ENCODE measurements at places on chromosomes 1 and 21. TPM values are rescaled to one million over a fixed set of nuclear protein-coding genes. Genes with fewer than 3 reads are reported as not detected.
A peak's percentile ranks its signal among the peaks of the same experiment; 100 is the strongest.

CFHR1 gene
- not detected for total RNA-seq

RXFP4 gene
- not detected for total RNA-seq

CDC42BPA gene
- 39.8 TPM for total RNA-seq

PLA2G2A gene
- 342 TPM for total RNA-seq

DNA sequence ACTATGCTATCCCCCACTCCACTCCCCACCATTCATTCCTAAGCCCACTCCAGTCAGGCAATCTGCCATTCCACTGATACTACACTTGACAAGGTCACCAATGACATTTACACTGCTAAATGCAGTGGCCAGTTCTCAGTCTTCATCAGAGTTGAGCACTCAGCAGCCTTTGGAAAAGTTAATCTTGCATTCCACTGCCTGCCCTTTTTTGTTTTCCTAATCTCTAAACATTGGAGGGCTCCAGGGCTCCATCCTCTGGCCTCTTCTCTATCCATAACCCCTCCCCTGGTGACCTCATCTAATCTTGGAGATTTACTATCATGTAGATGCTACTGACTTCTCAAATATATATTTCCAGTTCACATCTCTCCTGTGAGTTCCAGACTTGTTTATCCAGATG is 70.9 kb upstream of the S1PR1 start:
- no peak for DNase-seq
- no peak overlapping the region for H3K27ac ChIP-seq
- H3K4me3 ChIP-seq: no peak overlapping the region
- H3K4me1 ChIP-seq: no peaks in the 10 kb centered on the region
- H3K27me3 ChIP-seq: no peaks in the 10 kb centered on the region

DNA sequence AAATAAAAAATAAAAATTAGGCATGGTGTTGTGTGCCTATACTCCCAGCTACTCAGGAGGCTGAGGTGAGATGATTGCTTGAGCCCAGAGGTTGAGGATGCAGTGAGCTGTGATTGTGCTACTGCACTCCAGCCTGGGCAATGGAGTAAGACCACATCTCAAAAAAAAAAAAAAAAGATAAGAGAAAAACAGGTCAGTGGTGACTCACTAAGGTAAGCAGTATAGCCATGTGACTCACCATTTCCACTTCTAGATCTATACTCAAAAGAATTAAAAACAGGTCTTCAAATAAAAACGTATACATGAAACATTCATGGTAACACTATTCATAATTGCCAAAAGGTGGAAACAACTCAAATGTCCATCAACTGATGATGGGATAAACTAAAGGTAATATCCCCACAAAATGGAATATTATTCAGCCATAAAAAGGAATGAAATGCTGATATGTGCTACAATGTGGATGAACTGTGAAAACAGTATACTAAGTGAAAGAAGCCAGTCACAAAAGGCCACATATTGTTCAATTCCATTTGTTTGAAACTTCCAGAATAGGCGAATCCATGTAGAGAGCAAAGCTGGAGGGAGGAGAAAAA is 75.1 kb downstream of the ZNF281 start:
- DNase-seq: no peak
- H3K36me3 ChIP-seq: no peaks in the 10 kb centered on the region
- H3K27me3 ChIP-seq: no peaks in the 10 kb centered on the region
- no peak overlapping the region for H3K27ac ChIP-seq

GRCh38 chr1:27549807-27550408 is 54.0 kb downstream of the AHDC1 start:
- peaks cover 10% of the 10 kb centered on the region for H3K4me1 ChIP-seq
- DNase-seq: no peak
- peak overlapping the region; percentile 69 for H3K27ac ChIP-seq
- H3K4me3 ChIP-seq: no peak overlapping the region
- H3K36me3 ChIP-seq: peaks cover 8% of the 10 kb centered on the region
- no peaks in the 10 kb centered on the region for H3K27me3 ChIP-seq

- no peak overlapping the region for H3K4me3 ChIP-seq
- no peaks in the 10 kb centered on the region for H3K27me3 ChIP-seq
- peak overlapping the region; percentile 60 for H3K27ac ChIP-seq
- no peaks in the 10 kb centered on the region for H3K36me3 ChIP-seq
Measured at GRCh38 chr1:55363268-55363667, 148.1 kb upstream of the USP24 start.

- DNase-seq: no peak
- no peaks in the 10 kb centered on the region for H3K36me3 ChIP-seq
- no peak overlapping the region for H3K4me3 ChIP-seq
- no peak overlapping the region for H3K27ac ChIP-seq
- H3K27me3 ChIP-seq: no peaks in the 10 kb centered on the region
- no peaks in the 10 kb centered on the region for H3K4me1 ChIP-seq
Measured at GRCh38 chr1:204692325-204692840, 6.8 kb upstream of the LRRN2 start.

DNA sequence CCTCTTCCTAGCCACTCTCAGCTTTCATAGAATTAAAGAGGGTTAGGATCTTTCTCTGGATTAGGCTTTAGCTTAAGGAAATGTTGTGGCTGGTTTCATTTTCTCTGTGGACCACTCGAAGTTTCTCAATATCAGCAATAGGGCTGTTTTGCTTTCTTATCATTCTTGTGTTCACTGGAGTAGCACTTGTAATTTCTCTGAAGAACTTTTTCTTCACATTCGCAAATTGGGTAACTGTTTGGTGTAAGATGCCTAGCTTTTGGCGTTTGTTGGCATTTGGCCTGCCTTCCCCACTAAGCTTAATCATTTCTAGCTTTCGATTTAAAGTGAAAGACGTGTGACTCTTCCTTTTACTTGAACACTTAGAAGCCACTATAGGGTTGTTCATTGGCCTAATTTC is 210.8 kb upstream of the PROX1 start:
- no peaks in the 10 kb centered on the region for H3K36me3 ChIP-seq
- no peaks in the 10 kb centered on the region for H3K27me3 ChIP-seq
- no peak overlapping the region for H3K27ac ChIP-seq
- no peak for DNase-seq

DNA sequence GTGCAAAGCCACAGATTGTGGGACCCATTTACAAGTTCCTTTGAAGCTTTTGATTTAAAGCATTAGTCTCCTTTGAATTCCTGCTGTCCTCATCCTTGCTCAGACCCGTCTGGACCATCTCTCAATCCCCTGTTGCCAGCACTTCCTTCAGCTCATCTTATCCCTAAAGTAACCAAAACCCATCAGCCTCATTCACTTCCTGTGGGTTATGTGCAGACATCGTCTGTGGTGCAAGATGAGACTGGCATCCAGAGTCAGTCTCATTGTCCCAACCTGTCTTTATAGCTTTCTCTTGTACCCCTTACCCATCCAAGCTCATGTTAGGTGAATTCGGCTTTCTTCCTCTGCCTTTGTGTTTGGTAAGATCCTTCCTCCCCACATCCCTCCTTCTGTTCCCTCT is 29.3 kb downstream of the ATP1A1 start:
- no peak for DNase-seq
- no peak overlapping the region for H3K4me3 ChIP-seq
- no peak overlapping the region for H3K27ac ChIP-seq
- H3K36me3 ChIP-seq: peaks cover 37% of the 10 kb centered on the region
- H3K27me3 ChIP-seq: no peaks in the 10 kb centered on the region

- no peak for DNase-seq
- no peaks in the 10 kb centered on the region for H3K36me3 ChIP-seq
- no peak overlapping the region for H3K27ac ChIP-seq
- H3K4me1 ChIP-seq: no peaks in the 10 kb centered on the region
- no peaks in the 10 kb centered on the region for H3K27me3 ChIP-seq
Measured at GRCh38 chr1:32724678-32725614, 22.4 kb upstream of the SYNC start.

GRCh38 chr21:25934771-25935224 is 200.0 kb downstream of the GABPA start:
- peak overlapping the region; percentile 88 for H3K27ac ChIP-seq
- DNase-seq: peak; percentile 88
- H3K4me3 ChIP-seq: no peak overlapping the region
- H3K36me3 ChIP-seq: no peaks in the 10 kb centered on the region
- no peaks in the 10 kb centered on the region for H3K27me3 ChIP-seq

GRCh38 chr1:203127666-203128430 is at the start of gene ADORA1:
TSS of gene ADORA1 (plus strand) at chr1:203127726. CDS start at chr1:203128842, 1,116 bp downstream.
- H3K27ac ChIP-seq: peak within 1 kb of the TSS; percentile 77
- H3K4me1 ChIP-seq: peaks cover 13% of the 10 kb centered on the region
- H3K4me3 ChIP-seq: peak within 1 kb of the TSS; percentile 63

DNA sequence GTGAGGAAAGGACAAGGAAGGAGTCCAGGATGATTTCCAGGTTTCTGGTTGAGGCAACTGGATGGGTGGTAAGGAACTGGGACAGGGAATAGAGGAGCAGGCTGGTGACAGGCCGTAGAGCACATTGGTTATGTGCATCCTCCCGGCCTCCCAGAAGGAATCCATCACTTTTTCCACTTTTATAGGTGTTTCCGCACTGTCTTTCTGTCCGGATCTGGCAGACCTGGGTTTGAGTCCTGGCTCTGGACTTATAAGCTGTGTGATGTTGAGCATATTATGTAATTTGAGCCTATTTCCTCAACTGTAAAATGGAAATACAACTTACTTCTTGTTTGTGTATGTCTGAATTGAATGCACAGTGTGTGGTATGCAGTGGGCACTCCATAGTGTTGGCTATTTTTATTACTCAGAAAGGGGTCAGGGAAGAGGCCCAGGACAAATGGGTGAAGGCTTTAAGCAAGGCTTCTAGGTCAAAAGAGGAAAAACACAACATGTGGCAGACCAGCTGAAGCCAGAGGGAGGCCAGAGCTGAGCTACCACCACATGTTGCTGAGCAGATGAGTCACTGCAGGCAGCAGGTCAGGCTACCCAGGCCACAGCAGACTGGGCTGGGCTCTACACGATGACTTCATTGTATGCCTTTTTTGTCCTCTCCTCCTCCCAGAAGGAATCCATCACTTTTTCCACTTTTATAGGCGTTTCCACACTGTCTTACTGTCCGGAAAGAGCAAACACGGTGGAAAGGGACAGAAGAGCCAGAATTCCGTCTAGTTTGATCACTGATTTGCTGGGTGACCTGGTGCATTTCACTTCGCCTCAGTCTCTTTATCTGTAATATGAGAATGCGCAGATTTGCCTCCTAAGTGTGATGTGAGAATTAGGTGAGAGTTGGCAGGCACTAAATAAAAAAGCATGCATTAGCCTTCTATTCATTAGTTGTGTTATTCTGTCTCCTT is 791 bp upstream of the MAST2 start:
- H3K27ac ChIP-seq: peak overlapping the region; percentile 79
- H3K4me1 ChIP-seq: no peaks in the 10 kb centered on the region
- no peaks in the 10 kb centered on the region for H3K36me3 ChIP-seq
- DNase-seq: peak; percentile 56

GRCh38 chr1:88302843-88303486 is 381.1 kb upstream of the PKN2 start:
- H3K4me1 ChIP-seq: no peaks in the 10 kb centered on the region
- no peak overlapping the region for H3K27ac ChIP-seq
- H3K36me3 ChIP-seq: no peaks in the 10 kb centered on the region
- H3K4me3 ChIP-seq: no peak overlapping the region

DNA sequence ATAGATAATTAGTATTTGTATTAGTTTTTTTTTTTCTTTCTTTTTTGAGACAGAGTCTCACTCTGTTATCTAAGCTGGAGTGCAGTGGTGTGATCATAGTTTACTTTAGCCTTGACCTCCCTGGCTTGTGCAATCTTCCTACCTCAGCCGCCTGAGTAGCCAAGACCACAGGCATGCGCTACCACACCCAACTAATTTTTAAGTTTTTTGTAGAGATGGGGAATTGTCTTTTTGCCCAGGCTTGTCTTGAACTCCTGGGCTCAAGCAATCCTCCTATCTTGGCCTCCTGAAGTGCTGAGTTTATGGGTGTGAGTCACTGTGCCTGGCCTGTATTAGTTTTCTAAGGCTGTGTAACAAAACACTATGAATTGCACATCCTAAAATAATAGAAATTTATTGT is 58.3 kb downstream of the MSH4 start:
- DNase-seq: no peak
- no peak overlapping the region for H3K27ac ChIP-seq
- H3K4me1 ChIP-seq: no peaks in the 10 kb centered on the region

GRCh38 chr1:27049607-27050006 is 37.0 kb upstream of the TENT5B start:
- no peaks in the 10 kb centered on the region for H3K27me3 ChIP-seq
- H3K4me1 ChIP-seq: no peaks in the 10 kb centered on the region
- no peak for DNase-seq
- H3K36me3 ChIP-seq: no peaks in the 10 kb centered on the region
- H3K27ac ChIP-seq: no peak overlapping the region

DNA sequence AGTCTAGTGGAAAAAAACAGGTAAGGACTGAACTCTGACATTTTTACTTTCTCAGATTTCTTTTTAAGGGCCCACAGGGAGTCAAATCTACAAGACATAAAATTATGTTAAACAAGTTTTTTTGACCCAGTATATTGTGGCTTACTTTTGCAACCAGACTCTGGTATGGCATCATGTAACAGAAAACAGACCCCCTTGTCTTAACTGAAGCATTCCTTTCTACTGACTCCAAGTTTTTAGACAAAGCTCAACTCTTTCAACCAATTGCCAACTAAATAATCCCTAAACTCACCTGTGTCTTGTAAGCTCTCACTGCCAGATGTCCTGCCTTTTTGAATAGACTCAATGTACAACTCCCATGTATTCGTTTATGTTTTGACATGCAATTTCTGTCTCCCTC is 64.3 kb downstream of the FASLG start:
- no peak for DNase-seq
- H3K27me3 ChIP-seq: no peaks in the 10 kb centered on the region
- H3K4me1 ChIP-seq: no peaks in the 10 kb centered on the region

DNA sequence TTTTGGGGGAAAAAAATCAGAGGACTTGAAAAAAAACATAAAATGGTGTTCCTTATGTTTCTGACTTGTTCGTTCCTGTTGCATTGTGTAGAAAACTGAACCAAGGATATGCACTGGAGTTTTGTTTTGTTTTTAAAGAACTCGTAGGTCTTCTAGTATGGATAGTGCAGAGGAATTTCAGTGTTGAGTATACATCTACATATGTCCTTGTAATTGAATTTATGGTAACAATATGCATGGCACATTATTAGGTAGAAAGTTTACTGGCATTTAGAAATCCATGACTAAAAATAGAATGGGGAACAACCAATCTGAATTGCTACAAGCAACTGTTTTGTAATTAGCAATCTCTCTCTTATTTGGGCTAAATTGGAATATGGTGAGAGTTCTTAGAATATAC is 188.3 kb upstream of the ZRANB2 start:
- H3K36me3 ChIP-seq: no peaks in the 10 kb centered on the region
- no peak overlapping the region for H3K4me3 ChIP-seq
- no peaks in the 10 kb centered on the region for H3K27me3 ChIP-seq
- no peak overlapping the region for H3K27ac ChIP-seq

- no peaks in the 10 kb centered on the region for H3K27me3 ChIP-seq
- no peak overlapping the region for H3K27ac ChIP-seq
- H3K36me3 ChIP-seq: no peaks in the 10 kb centered on the region
- no peak for DNase-seq
Measured at GRCh38 chr1:8461351-8462110, 143.6 kb downstream of the SLC45A1 start.

DNA sequence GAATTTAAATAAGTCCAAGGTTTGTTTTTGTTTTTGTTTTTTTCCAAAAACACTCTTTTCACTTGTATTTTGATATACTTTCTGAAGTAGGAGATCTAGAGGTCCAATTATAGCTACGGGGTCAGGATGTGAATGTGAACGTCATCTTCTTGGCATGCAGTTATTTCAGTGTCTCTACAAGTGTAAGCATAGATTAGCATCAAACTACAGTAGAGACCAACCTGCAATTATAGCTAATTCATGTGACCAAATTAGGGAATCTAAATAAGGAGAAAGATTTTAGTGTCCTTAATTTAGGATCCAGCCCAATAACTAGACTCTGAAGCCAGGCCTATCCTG is 107.3 kb upstream of the PALMD start:
- no peak overlapping the region for H3K4me3 ChIP-seq
- H3K4me1 ChIP-seq: no peaks in the 10 kb centered on the region
- H3K27ac ChIP-seq: no peak overlapping the region
- H3K27me3 ChIP-seq: no peaks in the 10 kb centered on the region
- no peaks in the 10 kb centered on the region for H3K36me3 ChIP-seq

All from breast epithelium (tissue), 4 donors.